Stimulated activated CD8-positive, alpha-beta memory T cell treated with anti-CD3 and anti-CD28 coated beads, Interleukin-4, amount 100 ng/mL, for 4 hours (primary cell): ENCODE measurements at places on chromosomes 12 and 14.

- no peak for DNase-seq
These were observed 1513.6 kb upstream of the SEL1L start for GRCh38 chr14:83047059-83047830.

GRCh38 chr14:101462726-101463565, 98.3 kb upstream of the DIO3 start:
- no peak for DNase-seq

DNA sequence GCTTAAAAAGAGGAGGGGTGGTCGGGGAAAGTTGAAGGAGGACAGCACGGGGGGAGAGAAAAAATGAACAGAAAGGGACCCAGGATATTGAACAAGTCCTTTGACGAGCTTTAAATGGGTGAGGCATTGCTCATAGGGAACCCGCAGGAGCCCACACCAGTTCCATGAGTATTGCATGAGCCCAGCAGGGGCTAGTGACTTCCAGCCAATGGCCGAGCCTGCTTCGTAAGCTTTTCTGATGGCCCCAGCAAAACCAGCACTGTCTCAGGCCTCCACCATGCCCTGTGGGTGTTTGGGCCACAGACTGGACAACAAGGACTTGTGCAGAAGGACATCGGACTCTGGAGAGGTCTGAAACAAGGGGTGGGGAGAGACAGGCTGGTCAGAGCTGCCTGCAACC, 109.5 kb downstream of the ZFP36L1 start:
- no peak for DNase-seq

GRCh38 chr12:48814262-48815125, 3.8 kb upstream of the CACNB3 start:
- peak; percentile 35 for DNase-seq

- no peak for DNase-seq
These were observed 98.5 kb upstream of the PLEKHA5 start for GRCh38 chr12:19031032-19031431.

GRCh38 chr12:1519642-1520041, 74.7 kb downstream of the FBXL14 start:
- no peak for DNase-seq

- no peak for DNase-seq
These were observed 3.0 kb downstream of the NCOR2 start for GRCh38 chr12:124564232-124564958.

- DNase-seq = no peak
These were observed 682 bp downstream of the KIAA0586 start for GRCh38 chr14:58428118-58428683.

- DNase-seq = no peak
These were observed 175.3 kb downstream of the TMEM121 start for GRCh38 chr14:105701456-105702274.

- no peak for DNase-seq
These were observed 281.8 kb downstream of the KSR2 start for GRCh38 chr12:117686911-117687377.

GRCh38 chr12:89864411-89864810, 155.8 kb upstream of the ATP2B1 start:
- no peak for DNase-seq

GRCh38 chr12:93877446-93877845, 200.3 kb downstream of the CRADD start:
- DNase-seq = no peak

DNA sequence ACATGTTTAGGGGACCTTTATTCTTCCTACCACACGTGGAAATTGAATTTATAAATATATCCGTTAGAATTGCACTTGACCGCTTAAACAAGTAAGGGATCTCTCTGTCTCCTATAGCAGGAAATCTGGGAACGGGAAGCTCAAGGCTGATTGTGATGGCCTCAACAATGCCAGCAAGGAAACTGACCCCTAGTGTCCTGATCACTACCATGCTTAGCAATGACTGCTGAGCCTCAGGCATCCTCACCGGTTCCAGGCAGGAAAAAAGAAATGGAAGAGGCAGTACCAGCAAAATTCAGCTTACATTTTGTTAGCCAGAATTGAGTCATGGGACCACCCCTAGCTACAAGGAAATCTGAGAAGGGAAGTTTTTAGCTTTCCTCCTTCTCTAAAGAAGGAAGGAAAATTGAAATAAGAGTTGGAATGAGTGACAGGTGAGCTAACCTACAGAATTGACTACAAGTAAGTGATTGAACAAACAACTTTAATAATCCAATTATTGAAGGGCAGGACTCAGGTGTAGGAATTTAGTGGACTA, 43.9 kb upstream of the AMN1 start:
- no peak for DNase-seq

DNA sequence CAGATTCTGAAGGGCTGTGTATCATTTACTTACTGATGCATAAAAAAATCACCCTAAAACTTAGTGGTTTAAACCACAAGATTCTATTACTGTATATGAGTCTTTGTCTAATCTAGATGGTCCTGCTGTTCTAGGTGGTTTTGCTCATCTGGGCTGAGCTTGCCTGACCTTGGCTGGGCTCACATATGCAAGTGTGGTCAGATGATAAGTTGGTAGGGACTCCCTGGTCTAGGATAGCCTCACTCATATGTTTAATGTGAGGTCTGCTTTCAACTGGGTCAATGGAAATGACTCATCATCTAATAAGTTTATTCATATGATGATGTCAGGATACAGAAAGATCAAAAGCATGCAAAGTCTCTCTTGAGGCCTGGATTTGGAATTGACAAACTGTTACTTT, 887.8 kb downstream of the TRHDE start:
- DNase-seq = no peak

GRCh38 chr12:49983892-49984291, 11.1 kb downstream of the AQP6 start:
- DNase-seq = no peak

- no peak for DNase-seq
These were observed 61.8 kb downstream of the LRRK2 start for GRCh38 chr12:40286583-40286982.

- DNase-seq = no peak
These were observed 6.3 kb downstream of the SLC7A8 start for GRCh38 chr14:23177181-23177580.
